ENCODE measurements at places on chromosomes 12 and 14.
A peak's percentile ranks its signal among the peaks of the same experiment; 100 is the strongest.

GRCh38 chr14:94770251-94770749 is 387 bp upstream of the GSC start:
- peaks cover 99% of the 10 kb centered on the region for H3K27me3 ChIP-seq
- no peaks in the 10 kb centered on the region for H3K4me1 ChIP-seq
- H3K36me3 ChIP-seq, result no peaks in the 10 kb centered on the region
- no peak overlapping the region for H3K27ac ChIP-seq

DNA sequence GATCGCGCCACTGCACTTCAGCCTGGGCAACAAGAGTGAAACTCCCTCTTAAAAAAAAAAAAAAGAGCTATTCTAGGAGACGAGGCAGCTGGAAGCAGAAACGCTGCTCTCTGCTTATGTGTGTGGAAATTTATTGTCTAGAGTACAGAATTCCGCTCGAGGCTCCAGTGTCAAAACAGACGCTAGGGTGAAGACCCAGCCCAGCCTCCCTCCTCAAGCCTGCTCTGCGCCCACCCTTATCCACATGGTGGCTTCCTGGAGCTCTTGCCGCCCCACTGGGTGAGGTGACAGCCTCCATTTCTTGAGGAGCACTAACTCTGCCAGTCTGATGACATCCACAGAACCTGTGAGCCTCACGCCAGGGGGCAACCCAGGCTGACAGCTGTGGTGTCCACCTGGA is 49.5 kb upstream of the DLK1 start:
- peaks cover 37% of the 10 kb centered on the region for H3K4me1 ChIP-seq
- DNase-seq, result no peak
- no peak overlapping the region for H3K27ac ChIP-seq
- no peaks in the 10 kb centered on the region for H3K27me3 ChIP-seq

GRCh38 chr14:98623788-98624415 is 648.1 kb downstream of the BCL11B start:
- H3K4me3 ChIP-seq, result no peak overlapping the region
- no peaks in the 10 kb centered on the region for H3K27me3 ChIP-seq
- no peak for DNase-seq
- no peaks in the 10 kb centered on the region for H3K36me3 ChIP-seq
- no peak overlapping the region for H3K27ac ChIP-seq

DNA sequence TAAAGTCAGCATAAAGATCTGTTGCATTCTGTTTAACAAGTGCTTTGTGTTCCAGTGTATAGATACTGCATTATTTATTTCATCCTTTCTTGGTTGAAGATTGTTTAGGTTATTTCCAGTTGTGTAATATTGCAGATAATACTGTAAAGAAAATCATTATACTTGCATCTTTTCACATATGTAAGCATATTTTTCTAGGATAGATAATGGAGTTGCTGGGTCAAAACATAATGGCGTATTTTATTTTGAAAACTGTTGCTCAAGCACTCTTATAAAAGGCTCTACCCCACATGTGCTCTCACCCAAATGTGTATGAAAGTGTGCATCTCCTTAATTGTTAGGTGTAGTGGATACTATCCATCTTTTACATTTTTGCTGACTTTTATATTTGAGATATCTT is 274.4 kb downstream of the FBXL14 start:
- H3K4me3 ChIP-seq, result no peak overlapping the region
- no peak for DNase-seq
- peaks cover 3% of the 10 kb centered on the region for H3K4me1 ChIP-seq
- H3K27me3 ChIP-seq, result no peaks in the 10 kb centered on the region
- H3K36me3 ChIP-seq, result no peaks in the 10 kb centered on the region

- no peak overlapping the region for H3K4me3 ChIP-seq
- no peak overlapping the region for H3K27ac ChIP-seq
- peaks cover 2% of the 10 kb centered on the region for H3K4me1 ChIP-seq
- no peak for DNase-seq
- H3K36me3 ChIP-seq, result no peaks in the 10 kb centered on the region
- no peaks in the 10 kb centered on the region for H3K27me3 ChIP-seq
Observed at GRCh38 chr12:63841571-63841970, 2.9 kb upstream of the SRGAP1 start.

- H3K27ac ChIP-seq, result no peak overlapping the region
- H3K4me3 ChIP-seq, result no peak overlapping the region
- DNase-seq, result no peak
- H3K27me3 ChIP-seq, result no peaks in the 10 kb centered on the region
- H3K36me3 ChIP-seq, result no peaks in the 10 kb centered on the region
Observed at GRCh38 chr12:94621662-94622359, 28.5 kb downstream of the TMCC3 start.

DNA sequence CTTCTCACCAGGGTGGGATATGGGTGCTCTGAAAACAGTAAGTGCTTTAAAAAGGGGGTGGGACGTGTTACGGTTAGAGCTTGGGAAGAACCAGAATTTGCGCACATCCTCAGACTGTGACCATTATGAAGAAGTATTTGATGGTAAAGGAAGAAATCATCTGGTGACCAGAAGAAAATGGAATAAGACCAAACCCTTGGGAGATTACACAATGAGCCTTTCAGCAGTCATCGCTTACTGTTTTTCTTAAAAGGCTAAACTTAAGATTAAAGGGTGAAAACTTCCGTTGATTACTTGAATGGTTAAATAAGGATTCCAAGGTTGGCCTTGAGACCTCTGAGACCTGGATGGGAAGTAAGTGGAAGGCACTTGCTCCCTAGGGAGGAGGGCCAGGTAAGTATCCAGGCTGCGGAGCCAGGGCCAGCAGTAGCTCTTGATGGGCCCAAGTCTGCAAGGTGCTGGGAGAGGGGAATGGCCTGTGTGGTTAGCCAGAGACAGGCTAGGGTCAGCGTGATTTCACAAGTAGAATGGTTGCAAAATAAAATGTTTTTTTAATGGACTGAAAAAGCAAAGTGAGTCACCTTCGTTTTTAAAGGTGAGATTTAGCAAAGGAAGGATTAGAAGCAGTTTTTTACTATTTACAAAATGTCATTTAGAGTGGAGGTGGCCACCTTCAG is 13.0 kb upstream of the ISM2 start:
- H3K4me3 ChIP-seq, result no peak overlapping the region
- H3K4me1 ChIP-seq, result no peaks in the 10 kb centered on the region
- DNase-seq, result no peak

DNA sequence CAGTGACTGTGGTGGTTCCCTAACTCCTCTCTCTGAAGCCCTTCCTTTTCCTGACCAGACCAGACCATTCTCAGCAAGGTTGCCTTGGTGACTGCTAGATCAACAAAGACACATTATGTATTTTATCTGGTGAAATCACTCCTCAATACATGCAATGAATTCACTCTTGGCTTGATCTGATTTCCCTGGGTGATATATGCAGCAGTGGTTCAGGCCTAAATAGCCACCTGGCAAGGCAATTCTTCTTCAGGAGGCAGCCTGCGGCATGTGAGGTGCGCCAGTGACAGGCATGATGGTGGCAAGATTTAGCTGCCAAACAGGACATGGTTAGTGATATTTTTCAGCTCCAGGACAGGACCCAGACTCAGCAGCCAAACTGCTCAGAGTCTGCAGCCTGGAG is 350.3 kb upstream of the CCDC196 start:
- no peaks in the 10 kb centered on the region for H3K36me3 ChIP-seq
- H3K4me3 ChIP-seq, result no peak overlapping the region
- DNase-seq, result no peak
- H3K4me1 ChIP-seq, result no peaks in the 10 kb centered on the region
- H3K27ac ChIP-seq, result no peak overlapping the region

DNA sequence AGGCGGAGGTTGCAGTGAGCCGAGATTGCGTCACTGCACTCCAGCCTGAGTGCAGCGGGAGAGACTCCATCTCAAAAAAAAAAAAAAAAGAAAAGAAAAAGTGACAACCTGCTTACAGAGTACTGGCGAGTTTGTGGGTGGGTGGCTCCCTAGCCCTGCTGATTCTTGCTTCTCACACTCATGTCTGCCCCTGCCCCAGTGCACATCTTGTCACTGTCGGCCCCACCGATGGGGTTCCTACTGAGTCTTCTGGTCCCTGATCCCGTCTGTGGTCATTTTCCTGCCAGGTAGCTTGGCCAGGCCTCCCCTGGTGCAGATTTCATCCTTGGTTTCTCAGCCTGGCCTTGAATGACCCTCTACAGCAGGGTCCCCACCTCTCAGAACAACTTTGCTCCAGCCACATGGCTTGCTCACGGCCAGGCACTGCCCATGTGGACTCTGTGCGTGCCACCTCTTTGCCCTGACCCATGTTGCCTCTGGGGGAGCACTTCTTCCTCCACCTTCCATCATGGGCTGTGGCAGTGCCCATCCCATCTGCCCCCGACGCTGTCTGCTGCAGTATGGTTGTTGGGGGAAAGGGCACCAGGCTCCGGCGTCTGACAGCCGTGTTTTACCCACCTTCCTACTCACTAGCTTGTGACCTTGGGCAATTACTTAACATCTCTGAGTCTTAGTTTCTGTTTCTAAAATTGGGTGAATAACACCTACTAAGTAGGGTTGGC is 2.1 kb upstream of the PTPN6 start:
- no peak overlapping the region for H3K27ac ChIP-seq
- peaks cover 3% of the 10 kb centered on the region for H3K36me3 ChIP-seq
- peaks cover 13% of the 10 kb centered on the region for H3K4me1 ChIP-seq
- no peaks in the 10 kb centered on the region for H3K27me3 ChIP-seq
- no peak for DNase-seq
- H3K4me3 ChIP-seq, result peak overlapping the region; percentile 18

GRCh38 chr12:40738856-40739255 is 46.6 kb downstream of the CNTN1 start:
- no peaks in the 10 kb centered on the region for H3K27me3 ChIP-seq
- no peak for DNase-seq
- peaks cover 2% of the 10 kb centered on the region for H3K4me1 ChIP-seq

GRCh38 chr14:28097585-28097984 is 669.0 kb upstream of the FOXG1 start:
- no peaks in the 10 kb centered on the region for H3K27me3 ChIP-seq
- no peak for DNase-seq
- peaks cover 3% of the 10 kb centered on the region for H3K4me1 ChIP-seq
- no peak overlapping the region for H3K27ac ChIP-seq
- no peak overlapping the region for H3K4me3 ChIP-seq

DNA sequence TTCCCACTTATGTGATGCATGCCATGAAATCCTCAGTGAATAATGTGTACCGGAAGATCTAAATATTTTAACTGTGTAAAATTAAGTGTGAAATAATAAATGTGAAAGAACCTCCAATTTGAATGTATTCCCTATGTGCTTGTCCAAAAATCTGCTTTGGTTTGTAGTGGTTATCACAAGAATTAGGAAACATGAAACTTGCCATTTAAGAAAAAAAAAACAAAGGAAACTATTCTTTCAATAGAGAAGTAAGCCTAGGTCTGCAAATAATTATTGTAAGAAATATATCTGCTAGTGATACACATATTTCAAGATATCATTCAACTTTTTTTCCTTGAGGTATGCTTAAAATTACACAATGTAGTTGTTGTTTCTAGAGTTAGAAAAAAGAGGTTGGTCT is 500.4 kb downstream of the SLC6A15 start:
- no peak overlapping the region for H3K27ac ChIP-seq
- no peak overlapping the region for H3K4me3 ChIP-seq
- H3K36me3 ChIP-seq, result no peaks in the 10 kb centered on the region

- DNase-seq, result no peak
- H3K4me1 ChIP-seq, result peaks cover 9% of the 10 kb centered on the region
- peaks cover 20% of the 10 kb centered on the region for H3K27me3 ChIP-seq
- peak overlapping the region; percentile 81 for H3K4me3 ChIP-seq
- no peaks in the 10 kb centered on the region for H3K36me3 ChIP-seq
Observed at GRCh38 chr12:55931780-55932550, 1.0 kb downstream of the DGKA start.

GRCh38 chr14:50407111-50407812 is 10.6 kb upstream of the CDKL1 start:
- DNase-seq, result no peak
- H3K4me1 ChIP-seq, result no peaks in the 10 kb centered on the region
- H3K27me3 ChIP-seq, result no peaks in the 10 kb centered on the region
- no peak overlapping the region for H3K4me3 ChIP-seq
- no peaks in the 10 kb centered on the region for H3K36me3 ChIP-seq
- H3K27ac ChIP-seq, result no peak overlapping the region

- H3K27ac ChIP-seq, result no peak overlapping the region
- H3K36me3 ChIP-seq, result no peaks in the 10 kb centered on the region
- H3K4me1 ChIP-seq, result peaks cover 38% of the 10 kb centered on the region
- DNase-seq, result peak; percentile 18
- H3K27me3 ChIP-seq, result no peaks in the 10 kb centered on the region
Observed at GRCh38 chr12:19971361-19972280, 396.7 kb upstream of the PDE3A start.

- H3K4me3 ChIP-seq, result no peak overlapping the region
- peak overlapping the region; percentile 76 for H3K27ac ChIP-seq
- no peaks in the 10 kb centered on the region for H3K27me3 ChIP-seq
- H3K4me1 ChIP-seq, result peaks cover 48% of the 10 kb centered on the region
Observed at GRCh38 chr12:106115440-106115839, 23.3 kb downstream of the NUAK1 start.

DNA sequence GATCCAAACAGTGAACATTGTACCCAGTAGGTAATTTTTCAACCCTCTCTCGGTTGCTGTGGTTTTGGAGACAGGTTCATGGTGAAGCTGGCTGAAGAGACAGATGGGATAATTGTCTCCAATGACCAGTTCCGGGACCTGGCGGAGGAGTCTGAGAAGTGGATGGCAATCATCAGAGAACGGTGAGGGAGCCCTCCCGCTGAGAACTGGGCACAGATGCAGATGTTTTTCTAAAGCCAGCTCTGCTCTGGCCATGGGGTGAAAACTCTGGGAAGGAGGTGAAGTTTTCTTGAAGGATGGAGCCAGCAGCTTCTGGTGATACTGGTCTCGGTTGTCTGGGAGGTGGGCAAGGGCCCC is 6.2 kb downstream of the KHNYN start:
- no peak overlapping the region for H3K27ac ChIP-seq
- H3K4me3 ChIP-seq, result no peak overlapping the region
- H3K36me3 ChIP-seq, result peaks cover 80% of the 10 kb centered on the region
- H3K27me3 ChIP-seq, result no peaks in the 10 kb centered on the region

All from neuronal stem cell (in vitro differentiated cells).